NCI-H69 (cell line): ENCODE measurements at places on chromosomes 5 and 9.

GRCh38 chr9:112487008-112487798, 576 bp downstream of the KIAA1958 start:
- peak; percentile 87 for DNase-seq

GRCh38 chr5:75057561-75057960, 5.2 kb upstream of the GCNT4 start:
- DNase-seq: no peak

DNA sequence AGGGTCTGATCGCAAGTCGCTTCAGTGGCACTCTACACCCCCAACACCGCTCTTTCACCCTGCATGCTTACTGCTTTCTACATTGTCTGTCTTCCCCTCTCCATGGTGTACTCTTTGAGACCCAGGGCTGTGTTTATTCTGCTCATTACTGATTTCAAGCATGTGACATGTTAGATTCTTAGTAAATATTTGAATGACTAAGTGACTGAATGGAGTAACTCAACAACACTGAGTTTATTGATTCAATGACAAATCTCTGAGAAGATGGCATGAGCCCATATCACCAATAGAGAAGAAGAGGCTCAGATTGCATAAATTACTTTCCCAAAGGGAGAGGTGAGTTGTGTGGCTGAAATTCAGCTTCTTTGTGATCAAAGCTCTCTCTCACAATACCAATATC, 89.7 kb upstream of the OSMR start:
- DNase-seq: no peak

DNA sequence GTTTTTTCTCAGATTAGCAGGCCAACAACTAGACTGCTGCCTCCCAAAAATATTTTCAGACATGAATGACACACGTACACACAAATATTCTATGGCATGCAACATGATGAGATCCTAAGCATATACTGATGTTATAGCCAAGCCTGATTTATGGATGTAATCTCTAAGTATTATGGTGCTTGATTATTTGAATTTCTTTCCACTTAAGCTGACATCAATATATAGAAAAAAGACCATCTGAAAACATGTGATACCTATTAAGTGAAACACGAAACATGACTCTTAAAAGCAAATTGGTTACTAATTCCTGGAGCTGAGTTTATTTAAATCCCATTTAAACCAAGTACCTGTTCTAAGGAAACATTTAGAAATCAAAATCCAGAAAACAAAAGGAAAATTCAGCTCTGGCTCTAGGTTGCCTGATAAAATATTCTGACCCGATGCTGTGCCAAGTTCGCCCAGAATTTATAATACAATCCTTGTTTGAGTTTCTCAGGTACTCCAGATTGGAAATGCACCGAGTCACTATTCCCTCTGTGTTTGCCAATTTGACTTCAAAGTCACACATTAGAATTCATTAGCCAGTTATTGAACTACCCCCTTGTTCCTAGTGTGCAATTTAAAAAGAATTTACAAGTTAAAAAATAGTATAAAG, 548.6 kb downstream of the CSNK1G3 start:
- DNase-seq: peak; percentile 69

- DNase-seq: peak; percentile 93
Observed at GRCh38 chr5:71882826-71883741, 164.0 kb downstream of the CARTPT start.

- DNase-seq: no peak
Observed at GRCh38 chr5:90305041-90305720, 104.4 kb downstream of the CETN3 start.

- DNase-seq: no peak
Observed at GRCh38 chr9:101064206-101064605, 35.7 kb downstream of the PLPPR1 start.

- no peak for DNase-seq
Observed at GRCh38 chr9:7369384-7369821, 430.2 kb downstream of the DMAC1 start.

DNA sequence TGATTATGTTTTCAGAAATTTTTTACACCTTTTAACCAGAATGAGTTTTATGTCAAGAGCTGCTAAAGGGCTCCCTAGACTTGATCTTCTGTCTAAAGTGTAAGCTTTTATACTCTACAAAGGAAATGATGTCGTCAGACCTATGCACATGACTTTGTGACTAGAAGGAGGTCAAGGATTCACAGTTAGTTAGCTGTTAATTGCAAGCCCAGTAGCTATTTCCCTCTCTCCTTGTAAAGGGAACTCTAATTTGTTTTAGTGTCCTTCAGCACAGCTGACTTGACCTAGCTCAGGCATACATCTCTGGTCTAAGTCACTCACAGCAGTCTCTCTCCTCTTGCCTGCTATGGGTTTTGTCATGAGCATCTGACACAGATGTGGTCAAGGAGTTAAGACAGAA, 173.5 kb upstream of the NREP start:
- no peak for DNase-seq

- DNase-seq: peak; percentile 23
Observed at GRCh38 chr5:179613460-179614071, 9.9 kb downstream of the HNRNPH1 start.

DNA sequence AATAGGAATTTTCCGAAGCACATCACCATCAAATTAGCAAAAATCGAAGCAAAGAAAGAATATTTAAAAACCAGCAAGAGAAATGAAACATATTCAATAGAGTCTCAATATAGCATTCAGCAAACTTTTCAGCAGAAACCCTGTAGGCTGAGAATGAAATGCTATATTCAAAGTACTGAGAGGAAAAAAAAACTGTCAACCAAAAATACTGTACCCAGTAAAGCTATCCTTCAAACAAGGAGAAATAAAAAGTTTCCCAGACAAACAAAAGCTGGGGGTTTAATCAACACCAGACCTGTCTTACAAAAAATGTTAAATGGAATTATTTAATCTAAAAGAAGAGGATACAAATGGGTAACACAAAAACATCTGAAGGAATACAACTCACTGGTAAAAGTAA, 116.0 kb downstream of the TRPM3 start:
- DNase-seq: no peak

- no peak for DNase-seq
Observed at GRCh38 chr9:89420397-89421178, 77.3 kb downstream of the SEMA4D start.

DNA sequence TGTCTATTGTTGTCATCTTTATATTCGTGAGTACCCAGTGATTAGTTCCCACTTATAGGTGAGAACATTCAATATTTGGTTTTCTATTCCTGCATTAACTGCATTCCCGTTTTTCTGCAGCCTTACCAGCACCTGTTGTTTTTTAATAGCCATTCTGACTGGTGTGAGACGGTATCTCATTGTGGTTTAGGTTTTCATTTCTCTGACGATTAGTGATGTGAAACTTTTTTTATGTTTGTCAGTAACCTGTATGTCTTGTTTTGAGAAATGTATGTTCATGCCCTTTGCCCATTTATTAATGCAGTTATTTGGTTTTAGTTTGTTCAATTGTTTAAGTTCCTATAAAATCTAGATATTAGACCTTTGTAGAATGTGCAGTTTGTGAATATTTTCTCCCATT, 546.0 kb upstream of the RORB start:
- DNase-seq: no peak

- peak; percentile 81 for DNase-seq
Observed at GRCh38 chr9:137383081-137383783, 39.7 kb downstream of the EXD3 start.

GRCh38 chr9:80649496-80649895, 1039.9 kb downstream of the TLE1 start:
- DNase-seq: no peak

DNA sequence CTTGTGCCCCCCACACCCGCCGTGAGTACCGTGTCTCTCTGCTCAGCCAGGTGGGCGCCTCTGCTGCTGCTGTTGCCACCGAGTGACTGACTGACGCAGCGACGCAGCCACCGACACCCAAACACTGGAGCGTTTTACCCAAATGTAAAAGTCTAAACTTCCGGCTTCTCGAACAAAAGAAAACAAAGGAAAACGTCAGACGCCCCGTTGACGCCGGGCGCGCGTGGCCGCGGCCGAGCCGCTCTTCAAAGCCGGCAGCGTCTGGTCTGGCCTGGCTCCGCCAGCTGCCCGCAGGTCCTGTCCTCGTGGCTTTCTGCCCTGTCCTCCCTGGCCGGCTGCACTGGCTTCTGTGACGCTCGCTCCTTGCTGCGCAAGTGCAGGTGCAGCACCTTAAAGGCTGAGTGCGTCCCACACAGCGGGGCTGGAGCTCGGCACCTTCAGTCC, 41.4 kb upstream of the CLPTM1L start:
- peak; percentile 88 for DNase-seq

GRCh38 chr9:113964495-113965170, 88.5 kb downstream of the ZNF618 start:
- no peak for DNase-seq

GRCh38 chr9:90964101-90965020, 162.7 kb downstream of the SYK start:
- DNase-seq: peak; percentile 82

- peak; percentile 24 for DNase-seq
Observed at GRCh38 chr9:111348821-111349271, 18.8 kb upstream of the OR2K2 start.

DNA sequence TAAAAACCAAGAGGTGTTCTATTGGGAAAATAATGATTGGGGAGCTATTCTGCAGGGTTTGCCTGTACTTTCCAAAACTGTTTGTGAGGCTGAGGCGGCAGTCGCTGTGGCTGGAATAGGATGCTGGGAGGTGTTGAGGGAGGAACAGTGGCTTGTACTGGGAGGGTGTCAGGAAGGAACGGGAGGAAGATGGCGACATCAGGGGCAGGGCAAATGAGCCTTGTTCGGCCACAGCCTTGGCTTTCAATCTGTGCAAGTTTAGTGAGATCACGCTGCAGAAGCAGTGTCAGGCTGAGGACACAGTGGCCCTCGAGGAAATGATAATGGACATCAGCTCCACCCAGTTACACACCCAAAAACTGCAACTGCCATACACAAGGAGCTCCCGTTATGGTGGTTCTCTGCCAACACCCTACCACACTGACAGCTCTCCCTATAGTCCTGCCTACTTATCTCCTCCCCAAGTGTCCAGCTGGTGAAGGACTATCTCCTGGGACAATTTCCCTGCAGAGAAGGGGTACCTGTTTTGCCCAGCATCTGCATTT, 27.3 kb downstream of the KIF2A start:
- DNase-seq: no peak

DNA sequence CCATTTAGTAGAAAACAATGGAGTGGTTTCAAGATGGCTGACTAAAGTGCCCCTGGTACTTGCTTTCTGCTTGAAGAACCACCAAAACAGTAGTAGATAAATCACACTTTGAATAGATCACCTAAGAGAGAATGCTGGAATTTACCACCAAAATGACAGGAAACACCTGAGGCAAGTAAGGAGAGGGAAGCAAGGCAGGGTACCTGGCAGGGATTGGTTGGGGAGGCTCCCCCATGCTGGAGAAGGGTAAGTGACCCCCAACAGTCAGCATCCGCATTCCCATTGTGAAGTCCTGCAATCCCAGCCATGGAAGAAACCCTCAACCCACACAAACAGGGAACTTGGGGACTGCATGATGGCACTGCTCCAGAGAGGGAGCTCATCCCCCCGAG, 105.5 kb downstream of the PLPP1 start:
- DNase-seq: peak; percentile 54

GRCh38 chr9:136542241-136543040, 3.4 kb downstream of the NOTCH1 start:
- DNase-seq: peak; percentile 34

- no peak for DNase-seq
Observed at GRCh38 chr5:167507463-167508233, 783.8 kb upstream of the WWC1 start.

DNA sequence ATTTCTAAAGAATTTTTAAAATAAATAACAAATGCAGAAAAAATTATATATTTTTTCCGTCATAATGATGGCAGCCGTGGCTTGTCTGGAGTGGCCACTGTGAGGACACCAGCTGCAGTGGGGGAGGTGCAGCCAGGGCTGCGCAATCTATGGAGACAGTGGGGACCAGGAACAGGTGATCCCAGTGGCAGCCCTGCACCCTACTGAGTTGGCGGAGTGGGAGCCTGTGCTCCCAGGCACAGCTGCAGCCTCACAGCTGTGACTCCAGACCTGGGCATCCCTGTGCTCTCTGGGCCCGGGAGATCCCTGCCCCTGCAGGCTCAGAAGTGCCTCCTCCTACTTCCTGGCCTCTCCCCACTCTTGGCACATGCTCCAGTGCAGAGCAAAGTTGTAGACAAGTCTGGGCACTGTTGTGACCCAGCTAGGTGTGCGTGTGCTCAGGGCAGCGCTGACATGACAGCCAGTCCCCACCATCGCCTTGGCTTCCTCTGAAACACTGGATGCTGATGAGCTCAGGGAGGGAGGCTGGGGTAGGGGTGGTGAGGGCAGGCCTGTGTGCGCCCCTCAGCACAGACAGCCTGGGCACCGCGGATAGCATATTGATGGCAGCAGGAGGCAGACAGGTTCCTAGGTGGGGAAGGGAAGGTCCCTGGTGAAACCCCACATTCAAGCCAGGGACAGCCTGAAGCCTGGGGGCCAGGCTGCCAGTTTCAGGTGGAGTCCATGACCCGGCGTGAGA, 96.0 kb upstream of the PRR16 start:
- DNase-seq: no peak

GRCh38 chr5:169549453-169550100, 34.0 kb upstream of the SPDL1 start:
- no peak for DNase-seq
